ENCODE measurements at places on chromosomes 12 and 14.

GRCh38 chr12:30134229-30134628 lies 350.5 kb upstream of the TMTC1 start:
- DNase-seq, result no peak

- DNase-seq, result no peak
Observed at GRCh38 chr12:121748571-121749265, 36.2 kb downstream of the TMEM120B start.

DNA sequence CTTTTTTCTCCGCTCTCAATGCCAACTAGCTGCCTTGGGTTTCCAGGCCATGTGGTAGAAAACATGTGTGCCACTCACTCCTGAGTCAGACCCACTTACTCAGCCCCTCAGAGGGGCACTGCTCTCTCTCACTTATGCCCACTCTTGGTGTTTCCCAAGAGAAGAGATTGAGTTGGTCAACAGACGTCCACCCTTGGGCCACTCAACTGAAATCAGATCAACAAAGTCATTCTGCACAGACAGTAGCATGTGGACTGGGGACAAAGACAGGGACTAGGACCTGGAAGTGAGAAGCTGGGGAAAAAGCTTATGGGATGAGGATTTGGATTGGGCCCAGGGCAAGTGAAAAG lies 161.2 kb downstream of the EFCAB11 start:
- DNase-seq, result no peak

DNA sequence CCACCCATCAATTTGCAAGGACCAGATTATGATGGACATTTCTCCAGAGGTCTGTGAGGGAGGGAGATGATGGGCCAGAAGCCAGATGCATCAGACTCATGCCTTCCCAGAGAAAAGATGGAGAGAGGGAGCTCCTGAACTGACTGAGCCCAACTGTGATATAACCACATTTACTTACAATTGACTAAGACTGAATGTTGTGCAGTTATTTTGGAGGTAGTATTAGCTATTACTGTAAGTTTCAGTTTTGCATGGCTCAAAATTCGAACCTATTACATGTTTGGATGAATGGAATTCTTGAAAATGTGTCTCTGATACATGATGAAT lies 211.1 kb upstream of the SFSWAP start:
- no peak for DNase-seq

GRCh38 chr14:30656190-30656632 lies 34.1 kb downstream of the SCFD1 start:
- DNase-seq, result no peak

DNA sequence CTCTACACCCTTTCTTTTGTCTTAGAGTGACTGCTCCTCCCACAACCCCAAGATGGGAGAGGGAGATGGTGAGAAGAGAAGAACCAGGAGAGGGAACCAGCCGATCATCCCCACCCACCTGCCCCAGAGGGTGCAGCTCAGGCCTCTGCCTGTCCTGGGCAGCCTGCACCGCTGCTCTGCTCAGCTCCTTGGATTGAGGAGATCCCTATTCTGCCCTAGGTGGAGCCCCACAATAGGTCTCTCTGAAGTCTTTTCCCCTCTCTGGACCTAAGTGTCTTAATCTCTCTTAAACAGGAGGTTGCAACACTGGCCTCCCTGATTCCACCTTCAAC lies 2.2 kb downstream of the ANKRD33 start:
- DNase-seq, result no peak

- DNase-seq, result no peak
Observed at GRCh38 chr12:127981875-127982274, 285.1 kb upstream of the TMEM132C start.

- no peak for DNase-seq
Observed at GRCh38 chr12:111361073-111361716, 7.7 kb downstream of the PHETA1 start.

GRCh38 chr12:103455020-103455763 lies 40.6 kb downstream of the C12orf42 start:
- DNase-seq, result no peak

DNA sequence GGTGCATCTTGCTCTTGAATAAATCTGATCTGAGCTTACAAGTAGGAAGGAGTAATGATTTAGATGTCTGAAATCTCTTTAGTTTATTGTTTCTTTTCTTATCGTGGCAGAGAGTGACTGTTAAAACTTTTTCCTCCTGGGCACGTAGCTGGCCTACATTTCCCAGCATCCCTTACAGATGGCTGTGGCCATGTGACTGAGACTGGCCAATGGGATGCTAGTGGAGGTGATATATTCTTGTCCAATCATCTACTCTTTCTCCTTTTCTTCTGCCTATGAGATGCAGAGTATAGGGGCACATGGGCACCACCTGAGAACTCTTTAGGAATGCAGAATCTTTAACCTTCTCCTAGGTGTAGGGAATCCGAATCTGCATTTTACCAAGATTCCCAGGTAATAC lies 237.3 kb downstream of the RGS6 start:
- no peak for DNase-seq

DNA sequence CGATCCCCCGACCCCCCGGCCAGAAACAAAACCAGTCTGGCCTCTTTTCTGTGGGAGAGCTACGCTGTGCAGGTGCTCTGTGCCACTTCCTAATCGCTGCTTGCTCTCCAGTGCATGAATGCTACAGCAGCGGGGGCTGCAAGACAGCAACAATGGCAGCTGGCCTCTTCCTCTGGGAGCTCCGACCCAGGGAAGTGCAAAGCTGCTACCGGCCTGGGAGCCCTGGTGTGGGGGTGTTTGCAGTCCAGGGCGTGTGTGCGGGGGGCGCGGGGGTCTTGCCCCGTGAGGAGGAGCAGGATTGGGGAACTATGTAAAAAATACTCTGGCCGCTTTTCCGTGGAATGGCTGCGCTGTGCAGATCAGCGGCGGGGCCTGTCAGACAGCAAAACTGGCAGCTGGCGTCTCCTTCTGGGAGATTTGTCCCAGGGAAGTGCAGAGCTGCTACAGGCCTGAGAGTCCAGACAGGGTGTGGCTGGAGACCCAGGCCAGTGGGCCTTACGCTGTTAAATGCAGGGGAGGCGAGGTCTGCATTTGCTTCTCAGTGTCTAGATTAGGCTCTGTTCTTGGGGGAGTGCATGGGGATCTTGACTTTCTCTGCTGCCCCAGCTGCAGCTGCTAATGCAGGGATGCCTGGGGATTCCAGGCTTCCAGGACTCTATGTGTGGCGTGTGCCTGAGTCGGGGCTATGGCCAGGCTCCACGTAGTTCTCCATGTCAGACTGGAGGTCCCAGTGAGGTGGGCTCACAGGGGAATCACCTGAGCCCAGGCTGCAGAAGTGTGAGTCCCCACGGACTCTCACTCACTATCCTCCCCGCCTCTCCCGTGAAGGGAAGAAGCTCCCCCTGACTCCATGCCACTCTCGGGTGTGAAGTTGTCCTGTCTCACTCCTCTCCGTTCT lies 344.5 kb downstream of the AEBP2 start:
- no peak for DNase-seq

- no peak for DNase-seq
Observed at GRCh38 chr12:79275631-79276030, 411.1 kb downstream of the SYT1 start.

DNA sequence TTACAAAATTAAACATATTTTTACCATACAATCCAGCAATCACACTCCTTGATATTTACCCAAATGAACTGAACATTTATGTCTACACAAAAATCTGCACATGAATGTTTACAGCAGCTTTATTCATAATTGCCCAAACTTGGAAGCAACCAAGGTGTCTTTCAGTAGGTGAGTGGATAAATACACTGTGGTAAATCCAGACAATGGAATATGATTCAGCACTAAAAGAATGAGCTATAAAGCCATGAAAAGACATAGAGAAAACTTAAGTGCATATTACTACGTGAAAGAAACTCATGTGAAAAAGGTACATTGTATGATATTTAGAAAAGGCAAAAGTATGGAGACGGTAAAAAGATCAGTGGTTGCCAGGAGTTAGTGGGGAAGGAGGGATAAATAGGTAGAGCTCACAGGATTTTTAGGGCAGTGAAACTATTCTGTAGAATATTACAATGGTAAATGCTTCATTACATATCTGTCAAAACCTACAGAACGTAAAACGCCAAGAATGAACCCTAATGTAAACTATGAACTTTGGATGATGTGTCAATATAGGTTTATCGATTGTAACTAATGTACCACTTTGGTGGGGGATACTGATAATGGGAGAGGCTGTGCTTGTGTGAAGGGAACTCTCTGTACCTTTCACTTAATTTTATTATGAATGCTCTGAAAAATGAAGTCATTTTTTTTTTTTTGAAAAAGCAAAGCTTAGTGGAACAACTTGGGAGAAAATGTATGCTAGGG lies 295.7 kb downstream of the CEP128 start:
- no peak for DNase-seq

All from stimulated activated naive CD4-positive, alpha-beta T cell (primary cell).